ENCODE measurements at places on chromosomes 6 and 20.

DNA sequence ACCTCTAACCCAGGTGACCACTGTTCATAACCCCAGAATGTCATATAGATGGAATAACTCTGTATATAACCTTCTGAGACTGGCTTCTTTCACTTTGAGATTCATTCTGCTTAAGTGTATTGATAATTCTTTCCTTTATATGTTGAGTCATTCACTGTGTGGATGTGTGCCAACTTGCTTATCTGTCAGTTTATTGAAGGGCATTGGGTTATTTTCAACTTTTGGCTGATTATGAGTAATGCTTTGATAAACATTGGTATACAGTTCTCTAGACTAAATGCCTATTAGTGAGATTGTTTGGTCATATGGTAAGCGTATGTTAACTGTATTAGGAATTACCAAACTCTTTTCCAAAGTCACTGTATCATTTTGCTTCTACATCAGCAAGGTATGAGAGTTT is 453.4 kb upstream of the SPTLC3 start:
- no peak for DNase-seq

- DNase-seq: no peak
Observed at GRCh38 chr6:142167071-142167470, 20.0 kb downstream of the VTA1 start.

DNA sequence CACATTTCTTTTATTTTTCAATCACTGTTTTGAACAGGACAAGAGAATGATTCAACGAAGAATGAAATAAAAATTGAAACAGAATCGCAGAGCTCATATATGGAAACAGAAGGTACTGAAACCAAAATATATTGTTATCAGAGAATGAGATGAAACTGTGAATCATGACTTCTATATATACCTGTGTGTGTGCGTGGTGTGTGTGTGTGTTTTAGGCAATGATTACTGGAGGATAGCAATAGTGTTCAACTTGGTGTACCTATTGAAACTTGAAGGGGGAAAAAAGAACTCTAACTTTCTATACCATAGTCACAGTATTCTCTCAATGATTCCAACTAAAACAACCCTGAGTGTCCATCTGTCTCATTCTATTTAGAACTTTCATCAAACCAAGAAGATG is 586.6 kb downstream of the KIF16B start:
- DNase-seq: no peak

DNA sequence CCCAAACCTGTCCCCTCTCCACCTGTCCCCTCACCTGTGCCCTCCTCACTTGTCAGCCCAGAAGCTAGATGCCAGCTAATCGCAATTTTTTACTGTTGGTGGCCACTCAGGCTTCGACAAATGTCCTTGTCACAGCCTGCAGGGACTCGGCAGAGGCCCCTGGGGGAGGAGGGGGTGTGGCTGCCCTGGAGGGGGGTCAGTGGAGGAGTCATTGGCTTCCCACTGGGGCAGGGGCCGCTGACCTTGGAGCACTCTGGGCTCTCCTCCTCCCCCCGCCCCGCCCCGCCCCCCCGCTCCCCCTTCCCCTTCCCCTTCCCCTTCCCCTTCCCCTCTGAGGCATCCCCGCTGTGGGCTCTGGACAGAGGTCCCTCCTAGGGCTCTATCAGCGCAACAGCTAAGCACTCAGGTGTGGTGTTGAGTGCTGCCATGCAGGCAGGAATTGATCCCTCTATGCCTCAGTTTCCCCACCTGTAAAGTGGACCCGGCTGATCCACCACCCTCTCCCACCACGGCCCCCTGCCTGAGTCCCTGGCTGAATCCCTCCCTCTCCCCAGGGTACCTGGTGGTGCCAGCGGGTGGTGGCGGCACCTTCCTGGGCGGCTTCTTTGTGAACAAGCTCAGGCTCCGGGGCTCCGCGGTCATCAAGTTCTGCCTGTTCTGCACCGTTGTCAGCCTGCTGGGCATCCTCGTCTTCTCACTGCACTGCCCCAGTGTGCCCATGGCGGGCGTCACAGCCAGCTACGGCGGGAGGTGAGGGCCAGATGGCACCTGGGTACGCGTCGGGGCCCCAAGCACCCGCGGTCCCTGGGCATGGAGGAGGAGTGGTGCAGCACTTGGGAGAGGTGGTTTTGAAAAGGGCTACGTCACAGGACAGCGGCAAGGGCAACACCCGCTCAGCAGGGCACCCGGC is 23.8 kb downstream of the SLCO4A1 start:
- DNase-seq: no peak
